Prostate gland (tissue), 2 donors: ENCODE measurements at places on chromosomes 1 and 21. TPM values are rescaled to one million over a fixed set of nuclear protein-coding genes. Genes with fewer than 3 reads are reported as not detected.

DNA sequence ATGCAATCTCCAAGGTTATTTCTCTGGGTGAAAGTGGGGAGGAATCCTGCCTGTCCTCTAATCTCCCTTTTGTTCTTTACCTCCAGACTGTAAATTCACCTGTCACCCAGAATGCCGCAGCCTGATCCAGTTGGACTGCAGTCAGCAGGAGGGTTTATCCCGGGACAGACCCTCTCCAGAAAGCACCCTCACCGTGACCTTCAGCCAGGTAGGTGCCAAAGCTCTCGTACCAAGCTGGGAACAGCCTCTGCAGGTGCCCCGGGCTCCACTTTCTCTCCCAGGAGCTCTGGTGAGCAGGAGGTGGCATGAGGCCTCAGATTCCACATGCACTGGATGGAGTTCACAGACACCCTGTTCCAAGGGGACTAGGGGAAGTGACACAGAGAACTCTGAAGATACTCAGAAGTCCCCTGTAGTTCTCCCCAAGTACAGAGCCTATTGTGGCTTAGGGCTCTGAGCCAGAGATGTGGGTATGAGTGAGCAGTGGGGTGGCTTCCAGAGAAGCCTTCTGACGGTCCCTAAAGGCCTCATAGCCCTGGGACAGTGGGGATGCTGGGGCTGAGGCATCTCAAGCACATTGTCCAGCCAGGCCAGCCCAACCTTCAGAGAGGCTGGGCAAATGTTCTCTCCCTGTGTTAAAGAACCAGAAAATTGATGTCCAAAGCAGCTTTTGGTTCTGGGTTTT is 30.9 kb downstream of the RASSF5 start:
- DNase-seq = no peak
- H3K27me3 ChIP-seq = no peaks in the 10 kb centered on the region
- no peak overlapping the region for H3K4me3 ChIP-seq
- no peak overlapping the region for H3K27ac ChIP-seq
- H3K36me3 ChIP-seq = no peaks in the 10 kb centered on the region

DNA sequence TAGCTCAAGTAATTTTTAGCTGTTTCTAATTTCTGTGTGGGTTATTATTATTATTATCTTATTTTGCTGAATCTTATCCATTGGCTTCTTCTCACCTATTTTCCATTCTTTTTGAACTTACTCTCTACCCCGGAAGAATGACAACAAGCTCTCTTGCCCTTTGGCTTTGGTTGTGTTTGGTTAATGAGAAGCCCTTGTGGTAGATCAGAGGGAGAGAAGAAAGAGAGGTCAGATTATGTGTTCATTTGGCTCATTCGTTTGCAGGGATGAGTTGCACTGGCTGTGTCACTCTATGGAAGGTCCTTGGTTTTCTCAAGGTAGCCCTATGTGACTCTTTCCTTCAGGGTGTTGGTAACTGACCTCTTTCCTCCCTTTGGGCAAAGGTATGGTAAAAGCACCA is 391.9 kb downstream of the LMO4 start:
- no peaks in the 10 kb centered on the region for H3K27me3 ChIP-seq
- no peak overlapping the region for H3K27ac ChIP-seq
- no peak overlapping the region for H3K4me3 ChIP-seq
- no peaks in the 10 kb centered on the region for H3K4me1 ChIP-seq

GRCh38 chr21:31993826-31994825 is 121.3 kb downstream of the HUNK start:
- no peaks in the 10 kb centered on the region for H3K4me1 ChIP-seq
- H3K4me3 ChIP-seq = no peak overlapping the region
- H3K36me3 ChIP-seq = no peaks in the 10 kb centered on the region

DNA sequence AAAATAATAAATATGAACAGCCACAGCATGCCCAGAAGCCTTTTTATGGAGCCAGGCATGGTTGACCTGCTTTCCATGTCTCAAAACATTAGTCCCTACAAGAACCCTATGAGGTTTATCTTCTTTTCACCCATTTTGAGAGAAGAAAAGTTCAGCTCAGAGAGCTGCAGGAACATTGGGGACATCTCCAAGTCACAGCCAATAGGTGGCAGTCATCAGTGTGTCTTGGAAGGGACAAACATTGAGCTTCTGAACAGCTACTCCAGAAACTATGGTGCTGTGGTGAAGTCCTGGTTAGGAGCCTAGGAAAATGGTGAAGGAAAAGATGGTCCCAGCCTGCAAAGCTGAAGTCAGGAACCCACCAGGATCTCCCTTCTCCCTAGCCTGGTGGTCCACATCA is 73.6 kb downstream of the JMJD4 start:
- H3K4me3 ChIP-seq = no peak overlapping the region
- no peaks in the 10 kb centered on the region for H3K4me1 ChIP-seq
- no peaks in the 10 kb centered on the region for H3K27me3 ChIP-seq
- H3K27ac ChIP-seq = no peak overlapping the region

- H3K36me3 ChIP-seq = no peaks in the 10 kb centered on the region
- H3K27ac ChIP-seq = no peak overlapping the region
- no peak overlapping the region for H3K4me3 ChIP-seq
- no peak for DNase-seq
These were observed 251.9 kb downstream of the DPYD start for GRCh38 chr1:97668945-97669344.

Gene SMPDL3B
- total RNA-seq = 7.7 TPM
